ENCODE measurements at places on chromosomes 12 and 14.
A peak's percentile ranks its signal among the peaks of the same experiment; 100 is the strongest.

DNA sequence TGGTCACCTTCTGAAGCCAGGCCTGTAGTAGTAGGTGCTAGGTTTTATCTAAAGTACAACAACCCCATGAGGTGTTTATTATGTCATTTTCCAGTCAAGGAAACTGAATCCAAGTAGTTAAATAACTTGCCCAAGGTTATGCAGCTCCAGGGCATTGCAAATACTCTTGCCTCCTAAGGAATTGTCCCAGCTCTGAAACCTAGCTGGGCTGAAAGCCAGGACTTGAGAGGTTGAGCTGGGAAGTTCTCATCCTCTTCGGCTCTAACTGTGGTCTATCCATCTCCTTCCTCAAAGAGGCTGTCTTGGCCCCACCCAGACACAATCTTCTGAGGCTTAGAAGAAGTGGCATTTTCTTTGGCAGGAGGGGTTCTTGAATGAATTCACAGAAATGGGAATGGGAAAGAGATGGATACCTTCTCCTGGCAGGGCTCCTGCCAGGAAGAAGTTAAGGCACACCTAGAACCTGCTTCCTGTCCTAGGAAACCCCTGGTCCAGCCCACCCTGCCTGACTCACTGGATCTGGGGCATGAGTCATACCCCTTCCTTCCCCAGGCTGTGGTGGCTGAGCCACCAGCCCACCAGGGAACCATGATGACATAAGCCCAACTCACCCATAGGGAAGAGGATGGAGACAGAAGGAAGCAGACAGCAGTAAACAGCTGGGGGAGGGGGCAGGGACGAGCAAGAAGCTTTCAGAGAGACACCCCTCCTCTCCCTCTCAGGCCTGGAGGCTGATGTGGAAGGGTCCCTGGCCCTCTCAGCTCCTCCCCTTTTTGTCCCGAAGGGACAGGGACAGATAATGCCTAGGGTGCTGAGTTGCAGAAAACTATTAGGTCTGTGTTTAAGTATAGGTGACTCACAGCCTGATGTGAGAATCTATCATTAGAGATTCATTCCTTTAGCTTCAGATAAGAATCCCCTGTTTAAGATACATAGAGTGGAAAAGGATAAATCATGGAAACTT, 2.1 kb upstream of the PLEK2 start:
- peak; percentile 90 for DNase-seq

GRCh38 chr14:68137704-68138619, 318.4 kb downstream of the RAD51B start:
- peak; percentile 95 for DNase-seq

GRCh38 chr12:16385782-16386646, 38.6 kb downstream of the MGST1 start:
- peak; percentile 73 for DNase-seq

GRCh38 chr12:76186131-76186906, 101.8 kb upstream of the NAP1L1 start:
- DNase-seq: no peak

DNA sequence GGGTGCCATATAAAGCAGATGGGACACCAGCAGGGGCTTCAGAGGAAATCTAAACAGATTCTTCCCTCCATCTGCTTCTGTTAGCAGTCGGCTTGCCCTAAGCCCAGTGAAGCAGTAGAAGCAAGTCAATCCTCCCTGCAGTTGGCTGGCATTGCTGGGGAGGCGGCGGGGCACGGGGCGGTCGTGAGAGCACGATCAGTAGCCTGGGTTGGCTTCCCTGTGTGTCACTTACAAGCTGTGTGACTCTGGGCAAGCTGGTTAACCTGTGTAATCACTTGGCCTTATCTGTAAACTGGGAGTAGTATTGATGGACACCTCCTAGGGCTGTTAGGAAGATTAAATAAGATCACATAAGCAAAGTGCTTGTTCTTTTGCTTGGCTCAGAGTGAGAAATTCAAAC, 19.4 kb downstream of the MYRFL start:
- no peak for DNase-seq

DNA sequence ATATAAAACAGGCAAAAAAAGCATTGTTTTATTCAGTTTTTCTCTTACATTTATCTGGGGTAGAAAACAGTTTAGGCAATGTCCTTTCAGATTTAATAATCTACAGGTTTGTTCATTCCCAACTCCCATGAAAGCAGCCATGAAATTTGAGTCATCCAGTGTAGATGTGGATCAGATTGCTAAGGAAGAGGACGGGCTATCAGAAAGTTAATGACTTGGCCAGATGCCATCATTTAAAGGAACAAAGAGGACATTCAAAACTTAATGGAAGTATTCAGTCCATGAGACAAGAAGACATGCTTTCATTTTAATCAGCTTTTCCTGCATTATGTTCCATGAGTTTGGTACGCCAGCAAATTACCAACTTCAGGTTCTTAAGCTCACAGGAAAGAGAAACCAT, 31.1 kb upstream of the POC1B start:
- DNase-seq: peak; percentile 28

DNA sequence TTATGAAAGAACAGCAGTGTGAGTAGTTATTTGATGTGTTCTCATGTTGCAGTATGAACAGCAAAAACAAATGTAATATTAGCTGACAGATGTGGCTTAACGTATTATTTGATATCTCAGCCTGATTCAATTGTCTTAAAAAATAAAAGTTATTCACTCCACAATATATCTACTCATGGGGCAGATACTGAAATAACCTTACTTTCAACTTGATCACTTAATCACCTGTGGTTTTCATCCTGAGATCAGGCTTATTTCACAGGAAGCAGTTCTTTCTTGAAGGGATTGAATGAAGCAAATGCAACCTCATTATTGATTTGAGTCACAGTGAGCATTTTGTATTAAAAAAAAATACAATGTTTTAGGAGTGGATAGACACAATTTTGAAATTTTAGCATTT, 90.3 kb downstream of the AKAP6 start:
- DNase-seq: no peak

- DNase-seq: no peak
Measured at GRCh38 chr14:90005939-90006530, 50.3 kb downstream of the TDP1 start.

DNA sequence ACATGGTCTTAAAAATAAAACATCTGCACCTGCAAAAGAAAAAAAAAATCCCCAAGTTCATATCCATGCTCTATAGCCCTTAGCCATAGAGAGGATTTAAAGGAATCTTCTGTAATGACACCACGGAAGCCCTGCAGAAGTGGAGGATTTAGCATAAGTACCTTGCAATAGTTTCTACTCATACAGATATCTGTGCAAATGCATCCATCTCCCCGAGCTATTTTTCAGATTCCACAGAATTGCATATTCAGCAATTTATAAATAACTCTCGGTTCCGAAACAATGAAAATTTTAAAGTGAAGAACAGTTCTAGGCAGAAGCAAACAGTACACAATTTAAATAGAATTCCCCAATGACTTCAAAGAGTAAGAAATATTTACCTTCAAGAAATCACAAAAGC, 424 bp downstream of the IGF1 start:
- DNase-seq: no peak

- DNase-seq: no peak
Measured at GRCh38 chr12:90794212-90794611, 160.8 kb downstream of the CCER1 start.

- DNase-seq: no peak
Measured at GRCh38 chr14:46988312-46988711, 336.7 kb upstream of the RPL10L start.

GRCh38 chr12:98188650-98189077, 326.7 kb upstream of the TMPO start:
- DNase-seq: peak; percentile 9

GRCh38 chr12:94676031-94676641, 25.8 kb upstream of the TMCC3 start:
- no peak for DNase-seq

GRCh38 chr12:51590347-51591015, 552 bp upstream of the SCN8A start:
- DNase-seq: peak; percentile 49

- peak; percentile 80 for DNase-seq
Measured at GRCh38 chr14:93007225-93007997, 84.5 kb downstream of the CHGA start.

DNA sequence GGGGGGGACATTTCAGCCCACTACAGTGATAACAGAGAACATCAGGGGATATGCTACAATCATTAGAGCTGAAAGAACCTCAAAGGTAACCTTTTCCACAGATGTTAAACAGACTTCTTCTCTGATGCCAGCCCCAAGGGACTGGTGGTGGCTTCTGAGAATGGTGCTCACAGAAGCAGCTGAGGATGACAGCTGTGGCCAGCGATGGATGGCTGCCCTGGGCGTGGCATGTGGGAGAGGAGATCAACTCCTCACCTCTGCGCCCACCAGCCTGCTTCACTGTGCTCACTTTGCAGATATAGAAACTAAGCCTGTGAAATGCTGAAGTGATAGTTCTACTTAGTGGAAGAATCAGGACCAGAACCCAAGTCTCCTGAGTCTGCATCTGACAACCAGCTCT, 33.0 kb downstream of the FOXN3 start:
- DNase-seq: no peak

GRCh38 chr12:72214163-72214562, 58.0 kb upstream of the TRHDE start:
- no peak for DNase-seq

GRCh38 chr12:26628234-26628633, 204.8 kb downstream of the ITPR2 start:
- no peak for DNase-seq

DNA sequence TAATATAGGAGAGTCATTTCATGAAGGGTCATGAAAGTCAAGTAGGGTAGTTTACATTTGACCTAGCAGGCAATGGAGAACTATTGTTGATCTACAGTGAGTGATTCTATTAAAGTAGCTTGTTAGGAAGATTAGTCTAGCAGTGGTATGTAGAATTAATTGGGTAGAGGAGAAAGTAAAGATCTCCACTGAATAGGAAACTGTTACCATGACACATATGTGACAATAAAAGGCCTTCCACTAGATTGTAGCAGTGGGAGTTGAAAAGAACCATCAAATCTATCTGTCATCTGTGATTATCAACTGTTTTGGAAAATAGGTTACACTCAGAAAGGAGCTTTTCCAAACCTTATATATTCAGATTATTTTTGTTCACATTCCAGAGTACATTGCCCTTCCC, 92.3 kb downstream of the SOX5 start:
- DNase-seq: no peak

- DNase-seq: no peak
Measured at GRCh38 chr14:102630405-102630804, 38.0 kb downstream of the RCOR1 start.

DNA sequence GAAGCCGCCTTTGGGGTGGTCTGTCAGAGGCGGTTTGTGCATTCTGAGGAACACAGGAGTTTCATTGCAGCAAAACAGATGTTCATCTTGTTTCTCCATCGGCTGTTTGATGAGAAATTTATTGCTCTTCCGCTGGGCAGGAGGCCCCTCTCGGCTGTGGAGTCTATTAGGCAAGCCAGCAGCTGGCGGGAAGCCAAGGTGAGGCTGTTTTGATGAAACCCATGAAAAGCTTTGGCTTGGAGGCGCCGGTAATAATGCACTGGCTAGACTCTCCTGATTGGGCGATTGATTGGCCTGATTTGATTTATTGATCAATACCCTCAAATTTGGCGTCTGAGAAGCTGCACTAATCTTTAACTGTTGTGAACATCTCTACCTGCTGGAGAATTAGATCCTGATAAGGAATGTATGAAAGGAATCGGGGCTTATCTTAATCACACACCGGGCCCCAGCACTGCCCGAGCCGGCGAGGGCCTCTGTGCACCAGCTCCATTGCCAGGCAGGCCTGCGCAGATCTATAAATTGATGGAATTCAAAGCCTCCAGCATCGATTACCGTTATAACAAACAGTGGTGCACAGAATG, 187.7 kb downstream of the PHETA1 start:
- no peak for DNase-seq

- no peak for DNase-seq
Measured at GRCh38 chr12:124881123-124881522, 17.5 kb upstream of the SCARB1 start.

- peak; percentile 37 for DNase-seq
Measured at GRCh38 chr14:90846511-90846910, 30.3 kb upstream of the TTC7B start.

GRCh38 chr12:6039894-6040601, 84.4 kb downstream of the VWF start:
- DNase-seq: peak; percentile 72

DNA sequence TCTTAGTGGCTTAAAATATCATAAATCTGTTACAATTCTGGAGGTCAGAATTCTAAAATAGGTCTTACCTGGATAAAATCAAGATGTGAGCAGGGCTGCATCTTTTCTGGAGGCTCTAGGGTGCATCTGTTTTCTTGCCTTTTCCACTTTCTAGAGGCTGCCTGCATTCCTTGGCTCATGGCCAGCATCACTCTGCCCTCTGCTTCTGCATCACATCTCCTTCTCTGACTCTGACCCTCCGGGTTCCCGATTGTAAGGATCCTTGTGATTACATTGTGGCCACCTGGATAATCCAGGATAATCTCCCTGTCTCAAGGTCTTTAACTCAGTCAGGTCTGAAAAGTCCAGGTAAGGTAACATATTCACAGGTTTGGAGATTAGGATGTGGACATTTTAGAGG, 11.0 kb upstream of the BMP4 start:
- DNase-seq: no peak

- DNase-seq: no peak
Measured at GRCh38 chr14:56798447-56799342, 11.6 kb downstream of the OTX2 start.

DNA sequence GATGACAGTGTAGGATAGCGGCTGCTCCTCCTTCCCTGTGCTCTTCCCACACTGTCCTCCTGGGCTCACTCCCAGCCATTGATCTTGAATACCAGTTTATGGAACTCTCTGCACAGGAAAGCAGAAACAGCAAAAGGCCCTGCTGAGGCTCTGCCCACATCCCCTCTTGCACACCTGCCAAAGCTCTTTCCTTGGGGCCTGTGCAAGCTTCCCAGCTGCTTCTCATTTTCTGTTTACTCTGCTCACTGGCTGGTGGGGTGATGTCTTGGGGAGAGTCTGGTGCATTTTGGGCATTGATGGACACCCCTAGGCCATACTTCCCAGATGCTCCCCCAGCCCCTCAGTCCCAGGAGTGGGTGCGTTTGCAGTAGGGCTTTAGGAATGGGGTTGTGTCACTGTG, 361.8 kb downstream of the TMEM121 start:
- DNase-seq: no peak

DNA sequence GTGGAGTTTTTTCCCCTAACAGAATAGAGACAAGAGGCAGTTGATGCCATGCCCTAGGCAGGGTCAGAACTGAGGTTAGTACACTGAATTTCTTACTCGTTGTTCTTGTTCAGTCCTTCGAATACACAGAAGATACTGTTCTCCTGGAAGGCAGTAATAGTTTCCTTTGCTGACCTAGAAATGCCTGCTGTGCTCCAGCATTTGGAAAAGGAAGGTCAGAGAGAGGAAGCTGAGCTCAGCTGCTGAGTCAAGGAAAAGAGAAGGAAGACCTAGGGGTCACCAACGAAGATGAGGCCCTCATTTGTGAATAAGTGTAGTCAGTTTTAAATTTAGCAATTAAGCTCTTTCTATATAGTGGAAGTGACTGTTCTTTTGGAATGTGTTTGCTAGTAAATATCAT, 100.1 kb downstream of the CRADD start:
- DNase-seq: peak; percentile 67

- no peak for DNase-seq
Measured at GRCh38 chr14:24873551-24873950, 176.4 kb downstream of the STXBP6 start.

GRCh38 chr14:61461808-61462275, 140.5 kb downstream of the PRKCH start:
- DNase-seq: peak; percentile 85

- DNase-seq: no peak
Measured at GRCh38 chr12:101915841-101916240, 38.5 kb downstream of the DRAM1 start.

- DNase-seq: no peak
Measured at GRCh38 chr12:56165369-56165768, 7.2 kb downstream of the MYL6 start.
